Activated CD4-positive, CD25-positive, alpha-beta regulatory T cell treated with anti-CD3 and anti-CD28 coated beads, Interleukin-2, amount 50 U/mL, for 16 hours (primary cell): ENCODE measurements at places on chromosomes 3 and 15.

- no peak for DNase-seq
Measured at GRCh38 chr3:123758081-123758564, 126.0 kb downstream of the MYLK start.

GRCh38 chr3:98531622-98532274 lies at the start of gene GPR15:
GPR15 (plus strand) TSS chr3:98531978; CDS start chr3:98532034, 56 bp downstream.
- DNase-seq, result no peak

DNA sequence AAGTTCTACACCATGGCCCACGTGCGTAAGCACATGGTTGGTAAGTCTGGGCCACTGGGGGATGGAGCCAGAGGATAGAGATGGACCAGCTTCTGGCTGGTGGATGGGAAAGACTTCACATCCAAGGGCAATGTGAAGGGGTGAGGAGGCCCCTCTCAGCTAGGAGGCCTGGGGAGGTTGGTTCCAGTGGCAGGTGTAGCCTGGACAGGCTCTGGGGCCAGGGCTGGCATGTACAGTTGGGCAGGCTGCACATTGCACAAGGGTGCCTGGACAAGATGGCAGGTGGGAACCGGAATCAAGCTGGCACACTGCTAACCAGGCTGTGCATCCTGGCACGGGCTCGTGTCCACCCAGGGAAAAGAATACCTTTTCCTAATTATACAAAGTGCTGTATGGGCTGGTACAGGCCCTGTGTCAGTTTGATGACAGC lies 8.1 kb downstream of the ZBTB47 start:
- no peak for DNase-seq

DNA sequence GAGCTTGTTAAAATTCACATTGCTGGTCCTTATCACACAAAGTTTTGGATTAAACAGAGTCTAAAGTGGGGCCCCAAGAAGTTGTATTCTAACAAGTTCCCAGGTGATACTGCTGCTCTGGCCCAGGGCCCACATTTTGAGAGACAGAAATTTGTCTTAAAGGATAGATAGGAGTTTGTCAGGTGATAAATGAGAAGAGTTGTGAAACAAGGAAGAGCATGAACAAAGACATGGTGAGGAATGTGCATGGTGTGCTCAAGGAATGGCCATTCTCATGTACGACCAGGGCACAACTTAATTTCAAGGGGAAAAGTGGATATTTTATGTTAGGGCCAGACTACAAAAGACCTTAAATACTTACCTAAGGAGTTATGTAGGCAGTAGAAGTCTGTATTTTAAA lies 75.6 kb downstream of the GPR156 start:
- DNase-seq, result no peak
